Activated naive CD4-positive, alpha-beta T cell treated with Interleukin-2 at 50 U/mL for 16 hours (primary cell): ENCODE measurements at places on chromosomes 16 and 17.

- DNase-seq = peak; percentile 11
Observed at GRCh38 chr16:74563828-74564263, 43.1 kb downstream of the GLG1 start.

GRCh38 chr16:2529961-2530628, 1.1 kb downstream of the CEMP1 start:
- no peak for DNase-seq

- no peak for DNase-seq
Observed at GRCh38 chr16:10314811-10315210, 71.0 kb upstream of the ATF7IP2 start.

DNA sequence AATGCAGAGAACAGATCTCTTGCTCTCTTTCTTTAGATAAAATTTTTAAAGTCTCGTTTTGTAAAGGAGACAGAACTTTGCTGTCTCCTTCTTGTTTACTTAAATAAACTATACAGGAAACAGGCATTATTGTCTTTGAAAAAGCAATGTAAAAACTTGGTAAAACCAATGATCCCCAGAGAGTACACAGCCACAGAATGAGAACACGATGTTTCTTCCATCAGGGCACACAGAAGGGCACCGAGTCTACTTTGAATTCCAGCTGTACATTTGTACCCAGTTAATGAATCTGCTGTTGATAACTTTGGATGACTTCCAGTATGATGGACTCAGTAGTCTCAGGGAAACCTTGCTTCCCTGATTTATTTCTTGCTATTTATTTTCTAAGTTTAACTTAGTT, 8.1 kb upstream of the TMEM100 start:
- DNase-seq = no peak

DNA sequence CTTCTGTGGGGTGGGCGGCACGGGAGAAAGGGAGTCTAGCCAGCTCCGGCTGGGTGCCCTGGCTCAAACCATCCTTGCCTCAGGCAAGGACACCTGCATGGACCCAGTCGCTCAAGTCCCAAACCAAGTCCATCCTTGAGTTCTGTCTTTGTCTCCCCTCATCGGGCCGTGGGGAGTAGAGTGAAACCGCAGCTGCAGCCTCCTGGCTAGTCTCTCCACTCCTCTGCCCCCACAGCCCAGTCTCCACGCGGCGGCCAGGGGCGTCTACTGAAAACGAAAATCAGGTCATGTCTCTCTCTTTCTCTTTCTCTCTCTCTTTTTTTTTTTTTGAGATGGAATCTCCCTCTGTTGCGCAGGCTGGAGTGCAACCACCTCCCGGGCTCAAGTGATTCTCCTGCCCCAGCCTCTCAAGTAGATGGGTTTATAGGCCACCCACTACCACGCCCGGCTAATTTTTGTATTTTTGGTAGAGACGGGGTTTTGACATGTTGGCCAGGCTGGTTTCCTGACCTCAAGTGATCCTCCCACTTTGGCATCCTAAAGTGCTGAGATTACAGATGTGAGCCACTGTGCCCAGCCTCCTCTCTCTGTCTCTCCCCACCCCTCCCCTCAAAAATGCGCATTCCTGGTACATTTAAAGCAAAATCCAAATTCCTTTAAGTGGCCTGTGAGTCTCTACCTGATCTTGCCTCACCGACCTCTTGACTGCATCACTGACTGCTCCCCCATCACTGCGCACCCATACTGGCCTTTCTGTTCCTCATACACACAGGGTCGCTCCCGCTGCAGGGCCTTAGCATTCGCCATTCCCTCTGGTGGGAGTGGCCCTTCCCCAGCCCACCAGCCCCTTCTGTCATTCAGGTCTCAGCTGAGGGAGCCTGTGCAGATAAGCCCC, 17.7 kb upstream of the RMI2 start:
- DNase-seq = peak; percentile 39

- no peak for DNase-seq
Observed at GRCh38 chr16:81612351-81613163, 166.5 kb upstream of the PLCG2 start.

DNA sequence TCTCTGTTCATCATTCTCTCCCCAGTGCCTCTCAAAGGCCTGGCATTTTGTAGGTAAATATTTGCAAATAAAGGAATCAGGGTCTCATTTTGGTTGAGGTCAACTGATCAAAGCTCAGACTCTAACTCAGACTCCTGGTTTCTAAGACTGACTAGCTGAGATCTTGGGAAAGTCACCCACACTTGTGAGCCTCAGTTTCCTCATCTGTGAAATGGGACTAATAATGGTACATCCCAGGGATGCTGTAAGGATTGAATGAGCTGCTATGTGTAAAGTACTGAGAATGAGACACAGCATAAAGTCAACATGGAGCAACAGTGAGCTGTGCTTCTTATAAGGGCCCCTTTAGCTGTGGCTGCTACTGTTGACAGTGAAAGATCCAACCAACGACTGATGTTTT, 70.6 kb upstream of the XYLT1 start:
- DNase-seq = no peak

DNA sequence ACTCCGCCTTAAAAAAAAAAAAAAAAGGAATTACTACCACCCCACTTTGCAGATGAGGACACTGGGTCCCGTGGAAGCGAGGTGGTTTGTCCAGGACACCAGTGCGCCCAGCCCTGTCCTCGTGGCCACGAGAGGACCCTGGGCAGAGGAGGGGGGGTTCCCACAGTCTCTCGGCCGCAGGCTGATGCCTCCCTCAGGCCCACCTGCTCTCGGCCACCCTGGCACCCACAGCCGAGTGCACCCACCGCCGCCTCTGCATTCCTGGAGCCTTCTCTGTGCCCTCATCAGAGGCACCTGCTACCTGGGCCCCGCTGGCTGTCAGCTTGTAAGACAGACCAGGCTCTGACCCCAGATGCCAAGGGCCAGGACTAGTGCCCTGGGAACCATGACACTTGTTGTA, 28.1 kb upstream of the PVALEF start:
- DNase-seq = no peak

DNA sequence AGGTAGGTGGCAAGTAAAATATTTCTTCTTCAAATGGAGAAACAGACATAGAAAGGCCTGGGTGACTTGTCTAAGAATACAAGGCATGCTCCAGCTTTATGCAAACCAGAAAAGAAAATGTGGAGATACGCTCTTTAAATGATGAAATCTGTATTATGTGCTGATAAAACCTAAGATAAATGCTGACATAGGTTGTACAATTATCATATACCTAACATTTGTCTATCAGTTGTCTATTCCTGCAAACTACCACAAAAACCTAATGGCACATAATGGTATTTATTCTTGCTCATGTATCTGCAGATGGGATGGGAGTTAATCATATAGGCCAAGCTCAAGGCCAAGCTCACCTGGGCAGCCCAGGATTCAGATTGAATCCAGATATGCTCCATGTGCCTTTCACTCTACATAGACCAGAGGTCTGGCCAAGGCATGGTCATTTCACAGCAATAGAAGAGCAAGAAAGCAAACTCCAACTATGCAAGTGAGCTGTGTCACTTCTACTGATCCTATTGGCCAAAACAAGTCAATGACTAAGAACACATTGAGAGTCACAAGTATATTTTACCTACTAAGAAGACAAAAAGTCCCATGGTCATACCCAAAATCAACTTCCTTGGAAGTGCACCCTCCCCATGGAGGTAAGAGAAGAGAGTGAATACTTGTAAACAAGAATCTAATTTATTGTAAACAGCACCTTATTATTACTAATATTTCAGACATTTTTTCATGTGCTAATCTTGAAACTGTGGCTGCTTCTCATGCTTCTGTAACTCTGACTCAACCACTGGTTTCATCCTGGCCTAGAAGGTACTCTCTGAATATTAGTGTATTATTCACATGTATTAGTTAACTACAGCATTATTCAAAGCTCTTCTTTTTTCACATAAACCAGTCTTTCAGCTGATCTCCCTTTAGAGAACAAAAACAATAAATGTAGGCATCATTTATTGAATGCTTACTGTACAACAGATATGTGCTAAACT, 270.7 kb upstream of the SOX9 start:
- no peak for DNase-seq

DNA sequence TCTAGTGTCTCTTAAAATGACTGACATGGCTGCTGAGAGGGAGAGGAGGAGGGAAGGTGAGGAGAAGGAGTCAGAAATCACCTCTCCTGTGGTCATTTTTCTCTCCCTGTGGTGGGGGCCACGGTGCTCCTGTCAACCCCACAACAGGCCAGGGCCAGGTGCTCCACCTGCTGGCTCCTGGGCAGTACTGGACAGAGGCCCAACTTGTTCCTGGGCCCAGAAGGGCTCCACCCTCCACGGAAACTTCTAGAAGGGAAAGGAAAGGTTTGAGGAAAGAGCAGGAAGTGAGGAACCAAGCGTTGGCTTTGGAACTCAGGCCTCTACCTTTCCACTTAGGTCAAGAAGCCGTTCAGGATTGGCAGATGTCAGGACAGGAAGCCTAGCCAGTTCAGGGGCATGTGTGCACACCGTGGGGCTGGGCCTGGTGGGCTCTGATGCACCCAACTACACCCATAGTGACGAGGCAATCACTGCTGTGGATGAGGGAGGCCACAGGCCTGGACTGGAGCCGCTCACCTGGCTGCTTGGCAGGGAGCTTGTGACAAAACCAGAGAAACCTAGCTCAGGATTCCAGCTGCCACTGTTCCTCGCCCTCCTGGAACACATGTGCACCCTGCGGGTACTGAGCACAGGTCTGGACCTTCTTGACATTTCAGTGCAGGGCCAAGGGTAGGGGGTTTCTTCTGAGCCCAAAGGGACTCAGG, 36.1 kb downstream of the WNT3 start:
- no peak for DNase-seq

DNA sequence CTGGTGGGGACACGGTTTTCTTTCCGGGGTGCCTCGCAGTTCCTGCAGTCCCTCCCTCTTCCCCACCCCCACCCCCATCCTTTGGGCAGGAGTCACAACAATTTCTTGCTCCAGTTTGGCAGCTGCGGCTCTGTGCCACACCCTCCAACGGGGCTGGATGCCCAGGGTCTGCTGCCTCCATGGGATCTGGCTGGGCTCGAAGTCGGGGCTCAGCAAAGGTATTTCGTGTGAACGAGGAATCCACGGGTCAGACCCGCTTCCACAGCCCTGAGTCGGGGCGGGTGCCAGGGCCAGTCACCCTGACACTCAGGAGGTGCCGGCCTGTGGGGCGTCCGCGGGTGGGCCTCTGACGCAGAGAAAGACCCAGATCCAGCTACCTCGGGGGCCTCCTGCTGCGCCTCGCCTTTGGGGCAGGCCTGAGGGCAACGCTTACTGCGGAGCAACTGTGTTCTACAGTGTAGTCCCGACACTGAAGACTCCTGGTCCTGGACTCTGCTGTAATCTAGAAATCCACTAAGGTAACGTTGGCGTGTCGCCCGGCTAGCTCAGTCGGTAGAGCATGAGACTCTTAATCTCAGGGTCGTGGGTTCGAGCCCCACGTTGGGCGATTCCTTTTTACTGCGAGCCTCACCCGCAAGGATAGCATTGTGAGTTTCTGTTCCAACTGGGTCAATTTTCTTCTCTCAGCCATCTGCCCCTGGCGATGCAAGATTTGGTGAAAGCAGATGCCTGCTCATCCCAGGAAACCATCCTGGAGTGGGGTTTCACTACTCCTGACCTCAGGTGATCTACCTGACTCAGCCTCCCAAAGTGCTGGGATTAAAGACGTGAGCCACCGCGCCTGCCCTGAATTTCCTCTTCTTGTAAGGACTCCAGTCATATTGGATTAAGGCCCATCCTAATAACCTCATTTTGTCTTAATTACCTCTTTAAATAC, 12.6 kb upstream of the OR1F1 start:
- peak; percentile 29 for DNase-seq

DNA sequence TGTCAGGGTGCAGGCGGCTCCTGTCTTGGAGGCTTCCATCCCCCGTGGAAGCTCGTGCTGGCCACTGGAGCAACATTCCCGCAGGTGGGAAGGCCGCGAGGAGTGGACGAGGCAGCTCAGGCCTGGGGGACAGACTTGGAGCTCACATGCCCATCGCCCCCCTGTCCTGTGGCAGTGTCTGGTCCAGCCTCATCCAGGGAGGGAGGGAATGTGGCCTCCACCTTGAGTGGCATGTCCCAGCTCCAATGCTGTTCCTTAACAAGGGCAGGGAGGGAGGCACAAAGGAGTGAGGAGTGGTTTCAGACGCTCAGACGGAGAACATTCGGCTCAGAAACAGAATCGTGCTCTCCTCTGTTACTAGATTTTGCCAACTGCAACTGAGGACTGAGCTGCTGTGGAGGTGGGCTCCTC, 159.4 kb upstream of the CHMP6 start:
- no peak for DNase-seq

- no peak for DNase-seq
Observed at GRCh38 chr17:45298546-45299285, 18.1 kb downstream of the MAP3K14 start.

GRCh38 chr17:14594690-14595089, 293.8 kb downstream of the HS3ST3B1 start:
- DNase-seq = no peak

DNA sequence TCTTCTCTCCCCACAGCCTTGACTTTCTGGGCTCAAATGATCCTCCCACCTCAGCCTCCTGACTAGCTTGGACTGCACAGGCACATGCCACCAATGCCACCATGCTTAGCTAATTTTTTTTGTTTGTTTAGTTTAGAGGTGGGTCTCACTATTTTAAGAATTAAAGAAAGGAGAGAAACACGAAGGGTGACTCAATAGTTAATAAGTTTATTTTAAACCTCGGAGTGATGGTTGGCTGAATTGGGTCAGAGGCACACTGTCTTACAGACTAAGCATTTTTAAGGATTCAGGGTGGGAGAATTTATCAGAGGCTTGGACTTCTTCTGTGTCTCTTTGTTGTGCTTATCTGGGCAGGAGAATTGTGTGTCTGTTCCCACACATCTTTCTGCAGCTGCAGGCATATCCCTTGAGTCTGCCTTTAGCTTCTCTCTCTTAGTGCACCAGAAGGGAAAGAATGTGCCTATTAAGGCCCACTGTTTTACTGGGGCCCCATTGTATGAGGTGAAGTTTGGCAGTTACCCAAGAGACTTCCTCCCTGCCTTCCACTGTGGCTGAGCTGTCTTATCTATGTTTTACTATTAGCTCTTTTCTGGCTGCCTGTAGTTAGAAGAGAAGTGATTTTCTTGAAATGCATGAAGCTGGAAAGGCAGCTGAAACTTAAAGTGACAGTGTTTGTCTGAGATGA, 2172.0 kb downstream of the TP53TG3F start:
- no peak for DNase-seq

- DNase-seq = no peak
Observed at GRCh38 chr17:1511756-1512321, 4.6 kb downstream of the INPP5K start.

DNA sequence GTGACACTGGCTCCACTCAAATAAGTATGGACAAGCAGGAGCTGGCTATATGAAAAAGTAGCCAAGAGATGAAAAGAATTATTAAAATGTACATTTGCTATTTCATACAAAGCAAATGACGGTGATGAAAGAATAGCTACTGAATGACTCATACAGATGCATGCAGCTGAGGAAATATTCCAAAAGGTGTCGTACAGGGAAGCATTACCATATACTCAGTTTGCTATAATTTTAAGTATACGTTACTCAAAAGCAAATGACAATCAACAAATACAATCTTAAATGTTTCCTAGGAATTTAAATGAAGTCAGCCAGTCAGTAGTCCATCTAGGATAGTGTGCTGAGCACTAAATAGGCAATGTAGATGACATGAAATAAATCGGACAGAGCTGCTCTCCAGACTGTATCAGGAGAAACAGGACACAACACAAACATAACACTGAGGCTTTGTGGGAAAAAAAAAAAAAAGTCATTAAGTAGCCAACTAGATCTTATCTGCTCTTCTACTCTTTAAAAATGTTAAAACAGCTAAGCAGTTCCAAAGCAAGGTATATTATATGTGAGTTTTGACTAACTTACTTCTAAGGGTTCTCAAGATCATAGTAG, 65.0 kb downstream of the NCOR1 start:
- no peak for DNase-seq

GRCh38 chr17:42673885-42674754, 2.7 kb downstream of the PLEKHH3 start:
- no peak for DNase-seq

- DNase-seq = no peak
Observed at GRCh38 chr16:19185510-19185851, 17.4 kb downstream of the SYT17 start.
